Right cardiac atrium (tissue), 5 donors: ENCODE measurements at places on chromosomes 3 and 15.

DNA sequence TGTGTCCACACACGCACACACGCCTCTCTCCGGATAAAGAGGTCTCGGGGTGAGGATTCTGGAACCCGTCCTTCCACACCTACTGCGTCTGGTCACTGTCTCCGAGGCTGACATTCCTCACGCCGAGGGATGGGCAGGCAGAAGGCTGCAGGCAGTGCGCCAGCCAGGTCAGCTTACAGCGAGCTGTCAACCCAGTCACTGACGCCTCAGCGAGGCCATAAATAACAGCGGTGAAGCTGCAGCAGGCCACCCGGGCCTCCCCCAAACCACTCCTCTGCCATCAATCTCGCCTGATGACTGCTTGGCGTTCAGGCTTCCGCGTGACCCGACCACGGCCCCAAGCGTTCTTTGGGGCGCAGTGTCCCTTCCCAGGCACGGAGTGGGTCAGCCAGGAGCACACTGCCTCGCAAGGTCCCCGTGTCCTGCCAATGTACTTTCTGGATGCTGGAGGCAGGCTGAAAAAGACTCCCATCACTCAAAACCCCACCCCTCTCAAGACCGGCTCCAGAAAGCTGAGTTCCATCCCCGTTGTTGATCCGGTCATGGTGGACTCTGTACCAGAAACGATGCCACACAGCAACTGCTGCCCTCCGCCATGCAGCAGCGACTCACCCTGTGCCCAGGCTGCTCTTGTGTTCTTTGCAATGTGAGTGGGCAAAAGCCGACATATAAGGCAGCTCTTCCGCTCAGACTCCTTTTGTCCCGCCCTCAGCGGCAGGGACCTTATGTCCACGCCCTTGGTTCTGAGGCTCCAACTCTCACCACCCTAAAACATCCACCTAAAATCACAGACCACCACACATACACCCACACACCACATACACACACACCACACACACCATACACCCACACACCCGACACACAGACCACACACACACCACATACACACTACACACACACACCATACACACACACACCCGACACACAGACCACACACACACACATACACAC, 27.1 kb downstream of the CPN2 start:
- peak; percentile 95 for DNase-seq

DNA sequence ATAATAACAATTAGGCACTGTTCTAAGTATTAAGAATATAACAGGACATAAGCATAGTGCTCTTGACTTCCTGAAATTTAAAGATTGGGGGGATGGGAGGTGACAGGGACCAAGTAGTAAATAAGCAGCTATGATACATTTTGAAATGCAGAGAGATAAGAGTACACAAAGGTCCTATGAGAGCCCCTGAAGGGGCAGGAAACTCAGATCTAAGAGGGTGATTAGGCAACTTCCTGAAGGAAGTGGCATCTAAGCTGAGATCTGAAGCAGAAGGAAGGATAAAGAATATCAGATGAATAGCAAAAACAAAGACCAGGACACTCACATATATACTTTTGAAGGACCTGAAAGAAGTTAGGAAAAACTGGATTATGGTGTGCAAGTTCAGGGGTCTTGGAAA, 415.2 kb upstream of the FRG2C start:
- DNase-seq, result no peak

DNA sequence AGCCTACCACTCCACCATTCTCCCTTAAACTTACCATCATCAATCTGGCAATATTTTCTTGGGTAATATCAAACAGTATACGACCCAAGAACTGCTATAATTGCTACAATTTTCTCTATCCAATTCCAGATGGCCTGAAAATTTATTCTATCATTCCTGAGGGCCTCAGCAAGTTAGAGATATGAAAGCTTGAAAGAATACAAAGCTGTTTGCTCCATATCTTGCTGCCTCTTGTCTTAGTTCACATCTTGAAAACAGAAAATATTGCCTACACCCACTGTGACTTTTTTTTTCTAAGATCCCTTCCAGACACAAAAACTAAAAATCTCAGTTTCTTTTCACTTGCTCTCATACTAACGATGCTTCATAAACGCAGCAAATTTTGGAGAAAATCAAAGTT, 898.9 kb downstream of the OTOL1 start:
- no peak for DNase-seq

GRCh38 chr3:129399895-129400357, 28.5 kb downstream of the EFCAB12 start:
- DNase-seq, result no peak

GRCh38 chr15:101051291-101052030, 132.3 kb downstream of the LRRK1 start:
- no peak for DNase-seq

DNA sequence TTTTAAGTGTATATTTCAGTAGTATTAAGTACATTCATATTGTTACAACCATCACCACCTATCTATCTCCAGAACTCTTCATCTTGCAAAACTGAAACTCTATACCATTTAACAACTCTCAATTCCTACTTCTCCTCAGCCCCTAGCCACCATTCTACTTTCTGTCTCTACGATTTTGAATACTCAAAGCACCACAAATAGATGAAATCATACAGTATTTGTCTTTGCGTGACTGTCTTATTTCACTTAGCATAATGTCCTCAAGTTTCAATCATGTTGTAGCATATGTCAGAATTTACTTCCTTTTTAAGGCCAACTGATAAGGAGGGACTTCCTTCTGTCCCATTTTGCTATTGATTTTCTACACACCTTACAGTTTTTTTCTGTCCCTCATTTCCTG, 593.3 kb downstream of the FHIT start:
- no peak for DNase-seq

DNA sequence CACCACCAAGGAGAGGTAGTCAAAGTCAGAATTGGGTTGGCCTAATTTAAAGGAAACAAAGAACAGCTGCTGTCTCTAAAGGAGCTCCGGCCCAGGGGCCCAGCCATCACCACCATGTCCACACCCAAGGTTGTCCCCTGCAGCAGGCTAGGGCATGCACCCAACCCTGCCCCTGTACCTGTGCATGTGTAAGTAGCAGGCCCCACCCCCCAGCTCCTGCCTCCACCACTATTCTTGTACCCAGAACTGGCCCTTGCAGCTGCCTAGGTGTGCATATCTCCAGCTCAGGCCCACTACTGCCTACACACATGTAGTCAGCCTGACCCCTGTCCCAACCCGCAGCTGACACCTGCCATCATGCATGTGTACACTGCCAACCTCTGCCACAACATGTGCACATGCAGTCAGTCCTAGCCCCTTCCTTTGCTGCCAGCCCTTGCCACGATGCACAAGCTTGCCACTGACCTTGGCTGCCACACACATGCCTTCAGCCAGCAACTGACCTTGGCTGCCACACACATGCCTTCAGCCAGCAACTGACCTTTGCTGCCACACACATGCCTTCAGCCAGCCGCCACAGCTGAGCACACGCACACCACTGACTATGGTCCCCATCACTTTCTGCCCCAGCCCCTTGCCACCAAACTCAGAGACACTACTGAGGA, 39.7 kb downstream of the FGF12 start:
- peak; percentile 36 for DNase-seq

- DNase-seq, result peak; percentile 92
Measured at GRCh38 chr15:75042730-75043508, 19.5 kb downstream of the PPCDC start.

GRCh38 chr15:89329329-89330084, 5.1 kb downstream of the POLG start:
- no peak for DNase-seq

GRCh38 chr3:192215-192929, 4.2 kb upstream of the CHL1 start:
- DNase-seq, result no peak

GRCh38 chr3:150049317-150049716, 78.6 kb upstream of the PFN2 start:
- DNase-seq, result no peak

GRCh38 chr3:10468613-10469354, 36.6 kb downstream of the ATP2B2 start:
- DNase-seq, result no peak

DNA sequence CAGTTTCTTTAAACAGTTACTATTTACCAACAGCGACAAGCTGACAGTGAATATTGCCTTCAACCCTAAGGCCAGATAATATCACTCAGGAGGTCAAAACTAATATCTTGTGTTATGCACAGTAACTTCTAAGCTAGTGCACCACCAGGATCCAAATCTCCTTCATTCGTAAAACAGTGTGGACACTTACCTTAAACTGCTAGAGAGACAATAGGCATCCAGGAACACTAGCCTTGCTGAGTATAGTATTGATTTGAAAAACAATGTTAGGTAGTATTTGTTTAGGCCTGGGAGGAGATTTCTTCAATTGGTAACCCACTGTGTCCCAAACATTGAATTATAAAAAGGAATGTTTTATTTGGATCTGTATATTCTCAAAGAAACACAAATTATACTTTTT, 707.9 kb upstream of the UBE2E2 start:
- no peak for DNase-seq

GRCh38 chr3:38587548-38588131, 61.8 kb downstream of the SCN5A start:
- no peak for DNase-seq

- no peak for DNase-seq
Measured at GRCh38 chr15:71575474-71576045, 234.8 kb upstream of the NR2E3 start.

- DNase-seq, result no peak
Measured at GRCh38 chr3:27509376-27509775, 25.2 kb upstream of the SLC4A7 start.

- DNase-seq, result peak; percentile 29
Measured at GRCh38 chr3:170563712-170564423, 22.0 kb downstream of the SLC7A14 start.

DNA sequence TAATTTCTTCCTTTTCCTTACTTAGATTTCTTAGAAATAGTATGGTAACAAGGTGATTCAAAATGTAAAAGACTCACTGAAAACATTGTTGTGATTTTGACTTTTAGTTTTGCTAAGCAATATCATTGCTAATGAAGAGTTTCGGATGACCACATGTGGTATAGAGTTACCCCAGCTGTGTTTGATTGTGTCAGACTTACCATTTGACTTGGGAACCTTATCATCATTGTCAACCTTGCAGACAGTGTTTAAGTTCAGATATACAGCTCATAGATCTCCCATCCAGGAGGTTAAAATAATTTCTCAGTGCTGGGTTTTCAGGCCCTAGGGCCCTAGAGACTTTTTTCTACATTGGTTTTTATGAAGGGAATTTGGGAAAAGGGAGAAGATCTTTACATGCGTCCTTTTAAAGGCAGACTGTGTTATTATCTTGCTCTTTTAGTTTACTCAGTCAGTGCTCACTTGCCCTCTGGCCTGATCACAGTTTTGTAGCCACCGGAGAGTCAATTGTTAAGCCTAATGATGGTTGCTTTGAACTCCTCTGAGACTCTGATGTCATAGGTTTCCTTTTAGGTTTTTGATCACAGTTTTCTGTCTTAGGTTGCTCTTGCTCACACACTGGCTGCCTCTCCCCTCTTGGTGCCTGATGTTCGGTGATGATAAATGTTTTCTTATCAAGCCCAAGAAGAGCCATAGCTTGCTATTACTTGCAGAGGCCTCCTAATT, 133.5 kb upstream of the ZPLD1 start:
- no peak for DNase-seq

GRCh38 chr3:149366941-149367840, 10.3 kb downstream of the TM4SF1 start:
- DNase-seq, result no peak

DNA sequence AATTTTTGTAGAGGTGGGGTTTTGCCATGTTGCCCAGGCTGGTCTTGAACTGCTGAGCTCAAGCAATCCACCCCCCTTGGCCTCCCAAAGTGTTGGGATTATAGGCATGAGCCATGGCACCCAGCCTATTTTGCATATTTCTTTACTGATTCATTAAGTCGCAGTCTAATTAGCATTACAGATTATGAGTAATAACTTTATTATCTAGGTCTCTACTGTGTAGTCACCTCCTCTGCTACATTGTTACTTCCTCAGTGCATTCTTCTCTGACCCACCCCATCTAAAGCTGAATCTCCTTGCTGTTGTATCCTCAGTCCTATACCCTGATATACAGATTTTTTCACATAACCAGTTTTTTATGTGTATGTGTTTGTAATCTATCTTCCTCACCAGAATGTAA, 61.7 kb downstream of the TFDP2 start:
- no peak for DNase-seq

GRCh38 chr15:60483042-60483441, 4.1 kb upstream of the ICE2 start:
- DNase-seq, result no peak

DNA sequence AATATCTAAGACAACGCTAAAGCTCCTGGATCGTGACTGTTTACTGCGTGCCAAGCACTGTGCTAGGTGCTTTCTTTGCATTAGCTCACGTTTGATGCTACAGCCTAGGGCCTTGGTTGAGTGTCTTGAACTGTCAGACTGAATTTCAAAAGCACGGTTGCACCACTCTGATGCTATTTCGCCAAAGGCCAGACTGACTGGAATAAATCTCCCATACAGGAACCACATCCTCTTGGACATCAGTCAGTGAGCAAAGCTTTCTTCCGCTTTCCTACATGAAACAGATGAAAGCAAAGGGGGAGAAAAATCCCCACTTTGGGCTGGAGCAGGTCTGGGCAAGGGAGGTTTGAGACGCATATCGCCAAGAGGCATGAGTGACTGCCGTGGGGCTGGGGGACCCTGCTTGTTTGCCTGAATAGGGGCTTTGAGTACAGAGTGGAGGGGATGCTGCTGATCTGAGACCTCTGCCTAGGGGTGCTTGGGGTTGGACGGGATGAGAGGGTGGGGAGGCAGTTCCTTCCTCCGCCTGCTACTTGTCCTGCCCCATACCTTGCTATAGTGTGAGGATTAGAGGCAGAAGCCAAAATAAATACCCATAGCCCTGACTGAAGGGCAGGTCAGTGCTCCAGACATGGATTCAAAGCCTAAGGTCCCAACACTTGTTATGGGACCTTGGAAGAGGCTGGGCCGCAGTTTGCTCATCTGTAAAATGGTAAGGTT, 5.3 kb downstream of the FGD5 start:
- no peak for DNase-seq

- DNase-seq, result no peak
Measured at GRCh38 chr3:134477938-134478337, 7.8 kb downstream of the ANAPC13 start.

- DNase-seq, result no peak
Measured at GRCh38 chr3:13069495-13069894, 3.7 kb downstream of the IQSEC1 start.

DNA sequence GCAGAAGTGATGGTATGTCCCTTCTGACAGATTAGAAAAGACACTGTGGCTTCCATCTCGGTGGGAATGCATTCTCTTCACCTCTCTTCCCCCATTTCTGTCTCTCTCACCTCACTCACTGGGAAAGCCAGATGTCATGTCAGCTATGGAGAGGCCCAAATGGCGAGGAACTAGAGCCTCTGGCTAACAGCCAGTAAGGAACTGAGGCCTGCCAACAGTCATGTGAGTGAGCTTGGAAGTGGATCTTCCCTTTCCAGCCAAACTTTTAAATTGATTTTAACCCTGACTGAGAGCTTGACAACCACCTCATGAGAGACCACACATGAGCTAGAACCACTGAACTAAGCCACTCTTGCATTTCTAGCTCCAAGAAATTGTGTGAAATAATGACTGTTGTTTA, 35.2 kb upstream of the CDAN1 start:
- peak; percentile 73 for DNase-seq
